ENCODE measurements at places on chromosomes 2 and 18.

DNA sequence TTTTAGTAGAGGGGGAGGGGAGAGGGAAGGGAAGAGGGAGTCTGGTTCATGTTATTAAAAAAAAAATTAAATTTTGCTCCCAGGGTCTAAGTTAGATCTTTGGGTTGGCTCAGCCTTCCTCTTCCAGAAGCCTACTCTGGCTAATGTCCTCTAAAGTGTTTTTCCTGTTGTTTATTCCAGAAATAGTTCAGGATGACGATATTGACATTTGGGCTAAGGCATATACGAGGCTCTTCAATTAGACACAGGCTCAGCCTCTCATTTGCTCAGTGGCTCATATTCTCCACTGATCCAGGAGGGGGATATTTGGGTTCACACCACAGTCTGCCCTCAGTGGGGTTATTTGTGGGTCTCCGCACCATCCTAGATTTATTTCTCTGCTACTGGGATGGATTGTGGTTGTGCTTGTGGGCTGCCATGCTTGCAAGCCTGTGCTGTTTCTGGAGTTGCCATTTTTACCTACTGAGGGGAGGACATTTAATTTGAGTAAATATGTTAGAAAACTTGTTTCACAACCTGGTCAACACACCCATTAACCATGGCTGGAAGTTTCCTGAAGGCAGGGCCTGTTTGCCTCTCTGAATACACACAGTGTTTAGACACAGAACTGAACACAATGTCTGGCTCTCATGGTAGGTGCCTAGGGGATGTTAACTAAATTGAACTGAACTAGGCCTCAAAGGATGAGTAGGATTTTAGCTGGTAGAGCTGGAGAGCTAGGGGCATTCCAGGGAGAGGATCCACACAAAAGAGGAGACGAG lies 257.5 kb upstream of the EPAS1 start:
- DNase-seq: no peak

DNA sequence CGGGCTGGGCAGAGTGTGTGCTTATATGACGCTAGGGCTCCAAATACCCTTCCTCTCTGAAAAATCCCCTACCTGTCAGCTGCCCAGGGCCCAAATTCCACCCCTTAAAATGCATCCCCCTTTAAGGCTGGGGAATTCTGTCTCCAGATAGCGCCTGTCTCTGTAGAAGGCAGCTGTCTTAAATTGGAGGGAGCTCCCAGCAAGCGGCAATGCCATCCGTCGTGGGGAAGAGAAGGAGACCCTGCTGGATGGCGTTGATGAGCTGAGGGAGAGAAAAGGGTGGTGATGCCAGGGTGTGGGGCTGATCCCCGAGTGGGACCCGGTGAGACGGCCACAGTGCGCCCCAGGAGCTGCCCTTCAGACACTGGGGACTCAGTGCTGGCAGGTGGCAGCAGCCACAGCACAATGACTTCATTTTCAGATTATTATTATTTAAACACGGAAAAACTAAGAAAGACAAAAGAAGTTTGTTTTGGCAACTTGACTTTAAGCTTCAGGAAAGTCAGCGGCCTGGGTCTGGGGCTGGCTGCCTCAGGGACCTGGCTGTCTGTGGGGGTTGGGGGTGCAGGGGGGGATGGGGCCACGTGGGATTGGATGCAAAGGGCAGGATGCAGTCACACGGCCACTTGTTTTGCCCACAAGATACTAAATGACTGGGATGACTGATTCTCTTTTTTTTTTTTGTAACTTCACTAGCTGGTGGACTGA lies 152.8 kb downstream of the TFCP2L1 start:
- no peak for DNase-seq

DNA sequence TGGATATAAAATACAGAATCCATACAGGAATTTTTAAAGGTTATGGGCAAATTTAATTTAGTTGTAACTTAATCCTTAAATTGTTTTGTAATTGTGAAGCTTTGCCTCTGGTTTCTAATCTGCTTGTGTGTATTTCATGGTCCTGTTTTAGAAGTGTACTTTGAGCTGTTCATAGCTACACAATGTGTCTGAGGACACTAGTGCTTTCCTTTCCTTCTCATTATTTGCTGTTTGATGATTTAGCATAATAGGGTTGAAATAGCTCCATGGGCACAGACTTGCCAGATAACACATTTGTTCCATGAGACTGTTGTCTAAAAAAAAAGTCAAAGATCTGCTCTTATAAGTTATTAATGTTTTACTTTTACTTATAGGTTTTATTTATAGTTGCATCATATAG lies 134.2 kb downstream of the MYO1B start:
- DNase-seq: no peak

- DNase-seq: no peak
These were observed 6.9 kb downstream of the ACTR3 start for GRCh38 chr2:113896791-113897190.

GRCh38 chr2:73007991-73008765 lies 63.3 kb downstream of the SFXN5 start:
- peak; percentile 1 for DNase-seq

GRCh38 chr2:46893269-46893939 lies 22.2 kb downstream of the MCFD2 start:
- no peak for DNase-seq

GRCh38 chr18:75216911-75217689 lies 6.5 kb downstream of the TSHZ1 start:
- no peak for DNase-seq

GRCh38 chr2:155308367-155309009 lies 610.0 kb downstream of the KCNJ3 start:
- DNase-seq: no peak

- DNase-seq: peak; percentile 54
These were observed 76.6 kb upstream of the MAP4K3 start for GRCh38 chr2:39513641-39514094.

GRCh38 chr2:74554820-74555531 lies 456 bp downstream of the DOK1 start:
- peak; percentile 52 for DNase-seq

DNA sequence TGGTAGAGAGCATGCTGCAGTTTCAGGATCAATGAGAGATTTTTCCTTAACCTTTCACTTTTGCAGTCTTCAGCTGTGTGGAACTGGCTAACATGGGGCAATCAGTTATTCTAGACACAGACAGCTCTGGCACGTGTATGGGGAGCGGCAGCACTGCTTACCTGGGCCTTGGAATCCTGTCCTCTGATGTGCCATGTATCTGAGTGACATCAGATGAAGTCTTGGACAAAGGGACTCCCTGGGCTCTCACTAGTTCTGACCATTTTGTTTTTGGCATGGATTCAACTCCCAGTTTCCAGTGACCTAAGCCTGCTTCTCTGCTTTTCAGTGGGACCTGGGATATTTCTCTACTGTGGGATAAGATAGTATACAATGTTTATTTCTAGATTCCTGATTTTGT lies 54.3 kb downstream of the RNF144A start:
- no peak for DNase-seq

DNA sequence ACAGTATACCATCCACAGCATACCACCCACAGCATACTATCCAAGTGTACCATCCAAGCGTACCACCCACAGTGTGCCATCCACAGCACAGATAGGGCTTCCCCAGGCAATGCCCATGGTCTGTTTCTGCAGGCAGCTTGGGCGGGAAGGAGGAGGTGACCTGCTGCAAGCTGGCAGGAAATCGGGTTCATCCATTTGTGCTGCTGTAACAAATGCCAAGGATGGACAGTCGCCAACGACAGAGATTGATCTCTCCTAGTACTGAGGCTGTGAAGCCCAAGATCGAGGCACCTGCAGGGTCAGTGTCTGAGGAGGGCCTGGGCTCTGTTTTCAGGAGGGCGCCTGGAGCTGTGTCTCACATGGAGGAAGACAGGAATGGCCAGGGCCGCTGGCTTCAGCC lies 93.6 kb upstream of the SNTG2 start:
- no peak for DNase-seq

DNA sequence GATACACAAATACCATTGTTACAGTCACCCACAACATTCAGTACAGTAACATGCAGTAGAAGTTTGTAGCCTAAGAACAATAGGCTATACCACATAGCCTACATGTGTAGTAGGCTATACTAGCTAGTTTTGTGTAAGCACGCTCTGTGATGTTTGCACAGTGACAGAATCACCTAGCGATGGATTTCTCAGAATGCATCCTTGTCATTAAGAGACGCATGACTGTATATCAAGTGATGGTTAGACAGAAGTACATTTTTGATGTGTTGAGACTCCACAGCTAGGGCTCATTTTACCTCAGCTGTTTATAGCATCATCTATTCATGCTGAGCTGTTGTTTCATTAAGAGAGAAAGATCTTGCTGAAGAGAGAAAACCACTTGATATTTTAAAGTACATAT lies 19.4 kb downstream of the PLEKHA3 start:
- DNase-seq: no peak

DNA sequence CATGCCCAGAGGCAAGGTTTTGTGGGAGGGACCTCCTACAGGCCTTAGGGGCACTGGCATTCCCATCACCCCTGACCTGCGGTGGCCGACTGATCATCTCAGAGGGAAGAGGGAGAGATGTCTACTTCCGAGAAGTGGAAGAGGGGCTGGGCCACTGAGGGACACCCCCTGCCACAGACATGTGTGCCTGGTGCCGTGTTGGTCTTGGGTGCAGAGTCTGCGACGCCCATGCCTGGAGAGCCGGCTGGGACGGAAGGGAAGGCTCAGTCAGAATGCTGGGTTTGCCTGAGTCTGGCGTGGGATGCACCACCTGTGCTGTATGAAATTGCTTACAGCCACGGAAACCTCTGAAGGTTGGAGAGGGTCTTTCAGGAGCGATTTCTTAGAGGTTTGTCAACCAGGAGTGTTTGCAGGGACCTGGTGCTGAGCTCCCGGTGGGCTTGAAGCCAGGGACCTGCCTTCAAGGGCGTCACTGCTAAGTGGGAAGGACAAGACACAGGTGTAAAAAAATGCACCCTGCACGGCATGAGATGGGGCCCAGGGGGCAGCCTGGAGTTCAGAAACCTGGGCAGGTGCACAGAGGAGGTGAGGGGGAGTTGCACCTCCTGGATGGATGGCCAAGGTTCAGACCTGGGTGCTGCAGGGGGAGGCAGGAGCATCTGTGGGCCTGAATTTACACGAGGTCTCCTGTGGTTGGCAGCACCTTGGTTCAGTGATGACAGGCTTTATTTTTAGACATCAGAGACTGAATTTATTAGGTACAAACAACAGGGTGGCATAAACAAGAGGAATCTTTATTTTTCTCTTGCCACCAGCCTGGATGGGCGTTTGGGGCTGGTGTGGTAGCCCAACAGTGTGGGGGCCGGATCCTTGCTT lies 100.3 kb downstream of the CTIF start:
- peak; percentile 9 for DNase-seq

DNA sequence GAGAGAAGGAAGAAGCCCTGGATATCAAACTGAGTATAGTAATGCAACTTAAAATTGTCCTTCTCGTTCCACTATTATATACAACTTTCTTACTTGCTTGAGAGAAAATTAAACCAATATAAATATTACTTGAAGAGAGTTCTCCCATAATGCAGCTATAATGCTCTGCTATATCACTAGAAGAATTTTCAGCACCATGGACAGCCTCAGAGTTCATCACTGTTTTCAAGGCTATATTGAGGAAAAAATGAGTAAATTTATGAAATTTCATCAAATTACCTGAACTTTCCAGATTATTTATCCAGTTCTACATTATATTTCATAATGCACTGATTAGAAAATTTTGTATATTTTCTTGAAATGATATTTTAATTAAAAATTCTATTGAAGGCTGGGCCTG lies 1053.5 kb upstream of the FAM98A start:
- DNase-seq: no peak

DNA sequence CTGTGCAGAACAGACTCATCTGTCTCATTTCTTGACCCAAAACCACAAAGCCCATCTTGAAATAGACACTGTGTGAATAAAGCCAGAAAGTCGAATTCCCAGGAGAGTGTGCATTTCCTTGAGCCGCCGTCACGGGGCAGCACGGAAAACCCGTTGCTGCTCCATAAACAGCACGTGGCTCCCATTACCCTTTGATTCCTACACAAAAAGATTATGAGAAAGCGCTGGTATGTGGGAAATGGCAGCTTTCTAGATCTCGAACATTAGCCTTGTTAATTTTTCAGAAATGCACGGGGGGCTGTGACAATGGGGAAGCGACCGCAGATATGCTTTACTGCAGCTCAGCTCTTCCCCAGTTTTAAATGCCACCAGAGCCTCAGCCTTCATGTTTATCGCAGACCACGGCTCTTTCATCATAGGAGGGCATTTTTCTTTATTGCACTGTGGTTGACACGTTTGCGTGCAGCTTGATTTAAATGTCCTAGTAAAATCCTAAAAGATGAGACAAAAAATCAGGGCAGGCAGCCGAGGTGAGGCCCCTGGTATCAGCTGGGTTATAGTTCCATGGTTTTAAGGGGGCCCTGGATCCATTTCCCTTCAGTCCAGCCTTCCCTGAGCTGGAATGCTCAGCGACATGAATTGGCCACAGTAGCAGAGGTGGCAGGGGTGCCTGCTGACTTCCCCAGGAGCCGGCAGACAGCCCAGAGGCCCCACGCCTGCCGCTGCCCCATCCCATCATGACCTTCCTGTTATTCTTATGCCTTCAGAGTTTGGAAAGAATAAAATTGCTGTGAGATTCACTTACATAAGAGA lies 249.3 kb downstream of the NDUFA10 start:
- no peak for DNase-seq

DNA sequence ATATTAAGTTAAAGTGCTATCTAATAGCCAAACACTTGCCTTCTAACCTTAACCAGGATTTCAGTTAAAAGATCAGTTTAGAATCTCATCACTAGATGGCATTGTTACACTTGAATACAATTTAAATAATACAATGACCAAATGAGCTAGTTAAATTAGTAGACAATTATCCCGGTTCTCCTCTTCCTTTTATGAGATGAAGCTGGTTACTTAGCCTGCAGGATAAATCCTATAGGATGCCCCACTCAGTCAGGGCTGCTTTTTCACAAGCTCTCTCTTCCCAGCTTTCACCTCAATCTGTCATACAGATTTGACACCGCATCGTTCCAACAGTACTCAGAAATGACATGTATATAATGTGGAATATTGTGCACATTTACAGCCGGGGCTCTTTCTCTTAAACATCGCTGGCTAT lies 678.8 kb downstream of the KCNJ3 start:
- no peak for DNase-seq

- DNase-seq: no peak
These were observed 205.7 kb downstream of the ALK start for GRCh38 chr2:29715655-29716054.

GRCh38 chr2:96894151-96894531 lies 24.3 kb upstream of the SEMA4C start:
- DNase-seq: no peak

Measured in uterus (tissue), 4 donors.